ENCODE measurements at places on chromosomes 7 and 10. TPM values are rescaled to one million over a fixed set of nuclear protein-coding genes. Genes with fewer than 3 reads are reported as not detected.

- no peak for DNase-seq
Measured at GRCh38 chr10:69976795-69977546, 75.7 kb upstream of the MACROH2A2 start.

- no peak for DNase-seq
Measured at GRCh38 chr7:99111591-99111990, 32.3 kb downstream of the SMURF1 start.

DNA sequence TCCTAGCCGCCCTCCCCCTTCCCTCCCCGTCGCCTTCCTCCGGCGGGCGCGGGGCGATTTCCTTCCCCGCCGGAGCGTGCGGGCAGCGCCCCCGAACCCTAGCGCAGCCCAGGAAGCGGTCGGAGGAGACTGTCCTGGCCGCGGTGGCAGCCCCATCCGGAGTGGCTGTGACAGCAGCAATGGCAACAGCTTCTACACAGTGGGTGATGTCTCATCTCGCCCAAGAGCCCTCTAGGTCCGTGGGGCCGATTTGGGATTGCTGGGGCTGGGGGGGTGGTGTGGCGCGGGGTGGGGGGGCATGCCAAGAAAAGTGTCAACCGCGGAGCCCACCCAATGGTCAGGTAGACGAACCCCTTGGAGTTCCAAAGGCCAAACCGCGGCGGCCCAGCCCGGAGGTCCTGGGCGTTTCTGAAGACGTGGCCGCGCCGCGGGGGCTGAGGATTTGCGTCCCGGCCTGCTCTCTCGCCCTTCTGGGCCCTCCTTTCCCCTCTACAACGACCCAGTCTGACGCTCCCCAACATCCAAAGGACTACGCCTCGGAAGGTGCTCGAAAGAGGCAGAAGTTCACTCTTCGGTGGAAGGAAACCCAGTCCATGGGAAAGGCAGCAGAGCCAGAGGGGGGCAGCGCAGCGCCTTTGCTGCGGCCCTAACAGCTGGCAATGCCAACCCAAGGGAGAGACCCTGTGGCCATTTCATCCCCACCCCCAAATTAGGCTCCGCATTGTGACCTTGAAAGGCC, 603 bp upstream of the TWIST1 start:
- no peak for DNase-seq

- DNase-seq: no peak
Measured at GRCh38 chr10:11396311-11396955, 215.0 kb downstream of the USP6NL start.

DNA sequence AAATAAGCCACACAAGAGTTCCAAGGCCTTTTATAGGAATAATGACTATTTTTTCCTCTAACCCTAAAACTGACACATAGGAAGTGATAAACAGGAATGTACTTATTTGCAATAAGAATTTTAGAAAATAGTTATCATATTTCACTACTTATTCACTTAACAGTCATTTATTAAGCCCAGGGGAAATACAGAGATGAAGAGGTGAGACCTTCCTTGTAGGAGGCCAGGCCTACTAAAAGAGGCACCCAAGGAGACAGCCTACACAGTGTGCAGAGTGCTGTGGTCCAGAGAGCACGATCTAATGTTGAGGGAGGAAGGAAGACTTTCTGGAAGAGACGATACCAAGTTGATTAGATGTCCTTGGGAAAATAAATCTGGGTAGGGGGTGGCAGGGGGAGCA, 45.0 kb upstream of the PPP1R3C start:
- DNase-seq: no peak

DNA sequence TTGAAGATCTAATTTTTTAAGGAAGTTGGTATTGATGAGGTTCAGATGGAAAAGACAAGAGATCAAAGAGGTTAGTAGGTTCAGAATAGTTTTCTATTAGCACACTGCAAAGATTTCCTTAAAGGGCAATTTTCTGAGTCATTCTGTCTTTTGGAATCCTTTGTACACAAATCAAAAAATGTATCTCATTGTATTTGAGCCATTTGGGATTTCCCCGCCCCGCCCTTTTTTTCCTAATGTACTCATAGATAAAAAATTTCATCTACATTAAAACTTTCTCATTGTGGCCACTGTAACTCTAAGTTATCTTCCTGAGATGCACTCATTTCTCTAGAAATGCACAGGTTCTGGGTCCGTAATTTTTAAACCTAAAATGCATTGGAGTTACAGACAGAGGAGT, 12.1 kb downstream of the GIMAP6 start:
- no peak for DNase-seq

DNA sequence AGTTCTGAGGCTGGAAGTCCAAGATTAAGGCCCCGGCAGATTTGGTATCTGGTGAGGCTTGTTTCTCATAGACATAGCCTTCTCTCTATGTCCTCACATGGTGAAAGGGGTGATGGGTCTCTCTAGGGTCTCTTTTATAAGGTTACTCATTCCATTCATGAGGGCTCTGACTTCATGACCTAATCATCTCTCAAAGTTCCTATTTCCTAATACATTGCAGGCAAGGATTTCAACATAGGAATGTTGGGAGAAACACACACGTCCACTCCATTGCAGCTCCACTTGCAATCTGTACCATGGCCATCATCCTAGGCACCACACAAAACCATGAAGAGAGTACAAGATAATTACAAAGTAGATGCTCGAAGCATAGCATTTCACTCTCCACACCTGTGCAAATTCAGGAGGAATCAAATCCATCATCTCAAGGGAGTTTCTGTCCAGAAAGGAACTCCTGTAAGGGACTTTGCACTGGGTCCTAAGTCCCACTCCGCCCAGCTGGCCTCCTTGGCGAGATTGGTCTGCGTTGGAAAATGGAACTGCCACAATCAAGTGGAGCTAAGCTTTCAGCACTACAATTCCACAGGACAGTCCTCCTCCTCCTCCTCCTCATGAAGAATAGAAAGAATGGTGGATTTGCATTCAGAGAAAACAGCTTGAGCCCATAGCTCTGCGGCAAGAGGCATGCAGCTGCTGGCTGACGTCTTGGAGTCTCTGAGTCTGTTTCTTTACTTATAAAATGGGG, 8.8 kb downstream of the DDC start:
- no peak for DNase-seq

GRCh38 chr10:122271076-122271475, at the start of gene BTBD16:
Gene BTBD16, plus strand, starts transcription at chr10:122271296. Its CDS starts 3,786 bp downstream, at chr10:122275082.
- no peak for DNase-seq

GRCh38 chr7:90894122-90894521, 298.0 kb downstream of the CDK14 start:
- no peak for DNase-seq

DNA sequence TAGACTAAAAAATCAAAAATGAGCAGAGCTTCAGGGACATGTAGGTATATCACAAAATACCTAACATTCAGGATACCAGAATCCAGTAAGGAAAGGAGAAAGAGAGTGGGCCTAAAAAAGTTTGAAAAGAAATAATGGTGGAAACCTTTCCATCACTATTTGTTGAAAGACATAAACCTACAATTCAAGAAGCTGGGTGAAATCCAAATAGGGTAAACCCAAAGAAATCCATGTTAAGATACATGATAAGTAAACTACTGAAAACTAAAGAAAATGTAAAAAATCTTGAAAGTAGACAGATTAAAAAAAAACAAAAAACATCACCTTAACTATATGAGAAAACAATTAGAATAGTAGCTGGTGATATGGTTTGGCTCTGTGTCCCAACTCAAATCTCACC, 76.7 kb upstream of the COMTD1 start:
- DNase-seq: no peak

DNA sequence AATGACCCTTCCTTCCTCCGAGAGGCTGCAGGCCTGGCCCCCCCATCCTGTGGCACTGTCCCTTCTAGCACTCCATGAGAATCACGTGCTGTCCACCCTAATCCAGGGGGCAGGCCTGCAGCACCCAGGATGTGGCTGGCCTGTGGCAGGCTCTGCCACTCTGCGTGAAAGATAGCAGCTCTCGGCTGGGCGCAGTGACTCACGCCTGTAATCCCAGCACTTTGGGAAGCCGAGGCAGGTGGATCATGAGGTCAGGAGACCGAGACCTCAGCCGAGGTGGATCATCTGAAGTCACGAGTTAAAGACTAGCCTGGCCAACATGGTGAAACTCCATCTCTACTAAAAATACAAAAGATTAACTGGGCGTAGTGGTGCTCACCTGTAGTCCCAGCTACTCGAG, 18.9 kb upstream of the LFNG start:
- DNase-seq: no peak

CFAP58 gene
- total RNA-seq: 0.89 TPM

MYL10 gene
- total RNA-seq: not detected

BBIP1 gene
- 17.3 TPM for total RNA-seq
